ENCODE measurements at places on chromosomes 3 and 15. TPM values are rescaled to one million over a fixed set of nuclear protein-coding genes. Genes with fewer than 3 reads are reported as not detected.

Gene CPA3
- not detected for total RNA-seq

Gene ACTR8
- 29.7 TPM for total RNA-seq

Gene GLDN
- total RNA-seq = 1.2 TPM

Gene DISP2
- under 0.01 TPM for total RNA-seq

Gene CATSPER2
- 0.96 TPM for total RNA-seq

Gene GOLGA8R
- total RNA-seq = 4.8 TPM

Gene TMEM158
- total RNA-seq = 40.3 TPM

Measured in regular cardiac myocyte (primary cell).